ENCODE measurements at places on chromosomes 1 and 21.

GRCh38 chr1:226128487-226129075 lies 58.0 kb downstream of the ACBD3 start:
- no peak for DNase-seq

- no peak for DNase-seq
These were observed 170.6 kb upstream of the ARHGEF16 start for GRCh38 chr1:3283849-3284248.

- DNase-seq: no peak
These were observed 5.1 kb upstream of the OLFML2B start for GRCh38 chr1:162028726-162029125.

DNA sequence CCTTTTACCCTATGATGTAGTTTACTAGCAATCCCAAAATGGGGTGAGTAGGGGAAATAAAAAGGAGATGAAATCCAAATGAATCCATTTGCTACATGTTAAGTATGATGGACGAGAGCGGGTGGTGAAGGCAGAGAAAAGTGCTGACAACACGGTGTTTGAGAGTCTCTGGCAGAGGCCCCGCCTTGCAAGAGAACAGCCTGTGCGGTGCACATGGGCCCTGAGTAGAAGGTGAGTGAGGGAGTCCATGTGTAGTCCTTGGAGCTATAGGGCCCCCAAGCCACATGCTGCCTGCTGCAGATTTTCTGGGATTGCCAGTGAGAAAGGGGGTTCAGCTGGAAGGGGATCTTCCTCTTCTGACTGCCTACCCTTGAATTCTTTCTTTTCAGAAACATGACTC lies 177.1 kb downstream of the TNR start:
- DNase-seq: no peak

DNA sequence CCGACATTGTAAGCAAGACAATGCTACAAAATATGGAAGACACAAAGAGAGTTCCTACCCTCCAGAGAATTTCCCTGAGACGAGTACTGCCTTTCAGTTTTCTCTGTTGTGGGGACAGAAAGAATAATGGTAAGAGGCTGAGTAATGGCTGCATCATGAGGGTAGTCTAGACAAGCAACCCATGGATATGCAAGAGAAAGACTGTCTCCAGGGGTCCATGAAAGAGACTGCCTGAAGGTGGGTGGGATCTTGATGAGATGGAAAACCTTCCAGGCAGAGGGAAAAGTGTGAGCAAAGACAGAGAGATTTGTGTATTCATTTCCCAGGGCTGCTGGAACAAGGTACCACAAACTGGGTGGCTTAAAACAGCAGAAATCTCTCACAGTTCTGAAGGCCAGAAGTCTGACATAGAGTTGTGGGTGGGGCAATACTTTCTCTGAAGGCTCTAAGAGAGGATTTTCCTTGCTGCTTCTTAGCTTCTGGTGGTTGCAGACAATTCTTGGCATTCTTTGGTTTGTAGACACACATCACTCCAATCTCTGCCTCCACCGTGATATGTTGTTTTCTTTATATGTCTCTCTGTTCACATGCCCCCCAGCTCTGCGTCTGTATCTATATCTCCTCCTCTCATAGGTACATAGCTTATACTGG lies 41.4 kb downstream of the ANP32E start:
- DNase-seq: no peak

DNA sequence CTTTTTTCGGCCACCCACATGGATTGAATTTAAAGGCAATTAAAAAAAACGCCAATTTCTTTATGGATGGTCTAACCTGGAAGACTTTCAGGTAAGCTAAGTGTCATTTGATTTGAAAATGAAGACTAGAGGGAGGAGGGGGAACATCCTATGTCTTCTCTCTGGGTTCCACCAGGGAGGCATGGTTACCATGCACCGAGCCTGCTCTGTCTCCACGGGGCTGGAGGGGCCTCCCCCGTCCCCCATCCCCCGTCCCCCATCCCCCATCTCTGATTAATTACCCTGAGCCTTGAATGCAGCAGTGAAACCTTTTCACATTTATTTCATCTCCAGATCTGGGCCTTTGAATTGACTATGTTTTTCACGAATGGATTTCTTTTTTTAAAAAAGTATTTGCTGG lies 135.1 kb downstream of the TLR5 start:
- no peak for DNase-seq

DNA sequence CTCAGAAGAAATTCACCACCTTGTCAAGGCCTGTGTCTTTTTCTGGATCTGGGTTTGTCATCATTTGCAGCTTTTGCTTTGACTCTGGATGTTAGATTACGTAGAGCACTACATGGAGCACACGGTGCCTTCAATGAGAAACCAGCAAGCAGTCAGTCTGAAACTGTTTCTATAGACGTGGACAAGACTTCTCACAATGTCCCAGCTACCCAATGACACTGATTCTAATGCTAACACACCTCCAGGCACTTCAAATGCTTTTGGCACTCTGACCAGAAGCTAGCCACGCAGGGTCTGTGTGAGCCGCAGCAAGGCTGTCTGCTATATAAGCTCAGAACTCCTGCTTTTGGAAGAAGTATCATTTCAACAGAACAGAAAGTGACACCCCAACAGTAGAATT lies 38.2 kb downstream of the ITPKB start:
- no peak for DNase-seq

GRCh38 chr21:25568246-25568645 lies 39.0 kb downstream of the MRPL39 start:
- no peak for DNase-seq

GRCh38 chr1:147600119-147601111 lies 59.1 kb downstream of the BCL9 start:
- no peak for DNase-seq

DNA sequence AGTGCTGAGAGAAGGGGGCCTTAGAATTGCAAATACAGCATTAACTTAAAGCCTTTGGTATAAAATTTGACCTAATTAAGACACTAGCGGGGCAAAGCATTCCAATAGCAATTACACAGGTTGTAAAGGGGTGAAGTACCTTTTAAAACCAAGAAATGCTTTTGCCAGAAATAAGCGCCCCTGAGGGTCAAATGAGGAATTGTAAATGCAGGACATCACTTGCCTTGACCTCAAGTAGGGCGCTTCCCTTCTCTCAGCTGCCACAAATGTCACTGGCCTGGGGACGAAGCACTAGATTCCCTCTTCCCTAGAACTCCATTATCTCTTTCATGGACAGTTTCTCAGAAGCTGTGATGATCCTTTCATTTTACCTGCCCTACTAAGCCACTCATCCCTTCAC lies 48.3 kb downstream of the SEC16B start:
- no peak for DNase-seq

DNA sequence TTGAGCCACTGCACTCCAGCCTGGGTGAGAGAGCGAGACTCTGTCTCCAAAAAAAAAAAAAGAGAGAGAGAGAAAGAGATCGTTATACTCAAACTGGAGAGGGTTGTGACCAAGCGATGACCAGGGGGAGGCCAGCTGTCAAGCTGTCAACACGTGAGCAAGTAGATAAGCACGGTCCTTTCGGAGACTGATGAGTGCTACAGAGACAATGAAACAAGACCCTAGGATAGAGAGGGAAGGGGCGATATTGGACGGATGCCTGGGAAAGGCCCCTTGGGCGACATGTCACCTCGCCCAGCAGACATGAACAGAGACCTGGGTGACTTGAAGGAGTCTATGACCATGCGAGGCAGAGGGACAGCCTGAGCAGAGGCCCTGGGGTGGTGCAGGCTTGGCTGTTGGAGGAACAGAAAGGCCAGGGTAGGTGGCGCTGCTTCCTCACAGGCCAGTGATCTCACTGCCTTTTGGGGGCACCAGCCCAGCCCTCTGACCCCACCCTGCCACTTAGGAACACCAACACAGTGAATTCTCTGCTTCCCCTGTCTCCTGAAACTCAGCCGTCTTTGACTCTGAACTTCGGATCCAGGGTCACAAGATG lies 100.8 kb upstream of the IFFO2 start:
- DNase-seq: no peak

DNA sequence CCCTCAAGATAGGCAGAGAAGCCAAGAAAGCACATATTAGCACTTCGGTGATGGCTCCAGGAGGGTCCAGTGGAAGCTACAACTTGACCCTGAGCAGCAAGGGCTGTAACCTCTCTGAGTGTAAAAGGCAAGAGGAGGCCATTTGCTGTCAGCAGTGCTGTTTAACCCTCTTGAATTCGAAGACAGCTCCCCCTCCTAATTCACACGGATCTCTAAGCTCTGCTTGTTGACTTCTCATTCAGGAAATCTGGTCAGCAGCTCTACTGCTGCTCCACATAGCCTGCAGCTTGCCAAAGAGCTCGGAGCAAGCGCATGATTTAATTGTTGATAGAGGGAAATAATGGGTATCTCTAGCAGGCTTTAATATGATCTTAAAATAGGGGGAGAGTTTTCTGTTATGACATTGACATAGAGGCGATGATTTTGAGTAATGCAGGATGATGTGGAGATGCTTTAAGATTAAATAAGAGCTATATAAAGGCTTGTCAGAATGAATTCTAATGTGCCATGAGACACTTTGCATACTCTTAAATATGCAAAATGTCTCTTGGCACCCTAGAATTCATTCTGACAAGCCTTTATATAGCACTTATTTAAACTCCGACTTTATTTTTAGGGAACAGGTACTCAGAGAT lies 79.4 kb upstream of the USH2A start:
- DNase-seq: no peak

DNA sequence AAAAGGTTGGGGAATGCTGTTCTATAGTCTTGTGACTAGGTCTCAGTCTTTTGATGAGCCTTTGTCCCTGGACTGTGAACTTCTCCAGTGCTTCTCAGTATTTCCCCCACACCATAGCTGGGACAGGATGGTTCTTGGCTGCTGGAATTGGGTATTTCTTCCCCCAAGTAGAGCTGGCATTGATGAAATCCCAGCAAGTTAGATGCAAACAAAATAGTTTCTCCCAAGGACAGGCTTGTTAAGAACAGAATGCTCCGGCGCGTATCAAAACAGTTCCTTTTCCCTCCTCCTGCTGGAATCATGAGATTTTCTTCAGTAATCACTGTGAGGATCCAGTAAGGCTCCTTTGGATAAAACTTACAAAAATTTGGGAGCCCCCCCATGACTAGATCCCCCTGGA lies 162.6 kb downstream of the PIK3R3 start:
- DNase-seq: no peak

DNA sequence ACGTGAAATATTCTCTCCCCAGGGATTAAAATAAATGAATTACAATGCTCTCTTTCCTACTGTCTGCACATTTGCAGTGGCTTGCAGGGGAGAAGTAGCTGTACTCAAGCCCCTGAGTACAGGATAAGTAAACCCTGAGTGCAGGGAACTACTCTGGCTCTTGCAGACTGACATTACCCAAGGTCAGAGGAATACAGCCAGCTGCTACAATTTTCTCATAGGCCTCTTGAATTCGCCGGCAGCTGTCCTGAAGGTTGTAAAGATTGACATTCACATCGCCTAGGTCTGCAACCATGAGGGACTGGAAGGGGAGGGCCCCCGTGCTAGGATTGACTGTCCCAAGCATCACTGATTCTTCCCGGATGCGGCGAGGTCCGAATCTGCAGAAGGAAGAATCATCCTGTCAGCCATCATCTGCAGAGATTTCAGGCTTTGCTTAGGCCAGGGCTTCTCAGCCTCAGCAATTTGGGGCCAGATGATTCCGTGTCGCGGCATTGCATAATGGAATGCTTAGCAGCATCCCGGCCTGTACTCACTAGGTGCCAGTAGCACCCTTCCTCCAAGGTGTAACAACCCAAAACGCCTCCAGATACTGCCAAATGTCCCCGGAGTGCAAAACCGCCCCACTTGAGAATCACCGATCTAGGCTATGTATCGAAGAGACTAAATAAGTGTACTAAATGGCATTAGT lies 1.7 kb downstream of the AGMAT start:
- DNase-seq: no peak

DNA sequence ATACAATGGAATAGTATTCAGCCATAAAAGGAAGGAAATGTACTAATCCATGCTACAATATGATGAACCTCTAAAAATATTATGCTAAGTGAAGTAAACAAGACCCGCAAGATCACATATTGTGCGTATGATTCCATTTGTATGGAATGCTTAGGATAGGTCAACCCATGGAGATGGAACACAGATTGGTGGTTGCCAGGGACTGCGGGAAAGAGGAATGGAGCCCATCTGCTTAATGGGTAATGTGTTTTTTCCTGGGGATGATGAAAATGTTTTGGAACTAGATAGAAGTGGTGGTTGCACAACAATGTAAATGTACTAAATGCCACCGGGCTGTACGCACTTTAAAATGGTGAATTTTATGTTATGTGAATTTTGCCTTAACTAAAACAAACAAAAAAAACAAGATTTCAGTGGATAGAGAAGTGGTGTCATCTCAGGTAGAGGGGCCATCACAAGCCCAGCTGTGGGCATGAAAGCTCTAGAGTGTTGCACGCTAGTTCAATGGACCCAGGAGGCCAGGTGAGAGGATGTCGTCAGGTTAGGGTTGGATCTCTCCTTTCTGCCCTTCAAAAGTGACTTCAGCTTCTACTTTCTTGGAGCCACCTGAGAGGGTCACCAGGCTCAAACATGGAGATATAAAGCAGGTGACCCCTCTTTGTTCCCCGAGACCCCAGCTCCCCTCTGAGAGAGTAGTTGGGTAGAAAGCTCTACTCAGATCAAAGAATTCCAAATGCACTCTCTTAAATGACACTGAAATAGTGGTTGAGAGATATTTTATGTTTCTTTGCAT lies 2.5 kb downstream of the C1orf115 start:
- DNase-seq: no peak

DNA sequence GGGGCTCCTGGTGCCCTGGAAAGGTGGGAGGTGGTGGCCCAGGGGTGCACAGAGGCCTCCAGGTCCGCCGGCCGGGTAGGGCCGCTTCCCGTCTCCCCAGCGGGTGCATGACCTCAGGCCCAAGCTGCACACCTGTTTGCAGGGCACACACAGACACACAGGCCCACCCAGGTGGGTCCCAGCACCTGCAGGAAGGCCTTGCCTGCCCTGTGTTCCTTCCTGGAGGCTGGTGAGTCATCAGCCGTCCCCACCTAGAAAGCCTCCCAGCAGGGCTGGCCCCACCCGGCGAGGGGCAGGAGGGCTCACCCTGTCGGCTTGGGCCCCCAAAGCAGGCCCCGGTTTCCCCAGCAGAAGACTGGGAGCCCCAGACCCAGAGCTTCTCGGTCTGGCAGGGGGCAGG lies 23.6 kb upstream of the TTLL10 start:
- no peak for DNase-seq

DNA sequence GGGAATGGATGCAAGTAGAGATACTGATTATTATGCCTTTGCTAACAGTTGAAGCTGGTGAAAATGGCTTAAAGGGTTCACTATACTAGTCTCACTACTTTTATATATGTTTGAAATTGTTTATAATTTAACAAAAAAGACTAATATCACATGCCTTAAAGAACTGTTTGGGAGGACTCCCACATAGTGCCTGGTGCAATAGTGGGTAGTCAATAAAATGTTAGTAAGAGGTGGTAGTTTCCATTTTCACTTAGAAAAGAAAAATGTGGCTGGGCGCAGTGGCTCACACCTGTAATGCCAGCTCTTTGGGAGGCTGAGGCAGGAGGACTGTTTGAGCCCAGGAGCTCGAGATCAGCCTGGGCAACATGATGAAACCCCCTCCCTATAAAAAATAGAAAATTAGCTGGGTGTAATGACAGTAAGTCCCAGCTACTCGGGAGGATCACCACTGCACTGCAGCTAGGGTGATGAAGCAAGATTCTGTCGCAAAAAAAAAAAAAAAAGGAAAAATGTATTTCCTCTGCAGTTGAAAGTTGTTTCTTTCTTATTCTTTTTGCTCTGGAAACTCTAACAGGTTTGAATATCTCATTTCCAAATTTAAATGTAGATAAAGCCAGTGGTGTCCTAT lies 24.5 kb downstream of the C21orf91 start:
- DNase-seq: no peak

Measured in KG1 (cell line).